Small intestine (tissue), 16 donors: ENCODE measurements at places on chromosomes 2 and 18. TPM values are rescaled to one million over a fixed set of nuclear protein-coding genes. Genes with fewer than 3 reads are reported as not detected.

GRCh38 chr2:95027369-95027720, 1.8 kb downstream of the MAL start:
- H3K27me3 ChIP-seq = peaks cover 80% of the 10 kb centered on the region
- H3K4me1 ChIP-seq = no peaks in the 10 kb centered on the region
- H3K27ac ChIP-seq = no peak overlapping the region
- no peak for DNase-seq
- H3K4me3 ChIP-seq = no peak overlapping the region

GRCh38 chr2:10316336-10316735, 13.6 kb downstream of the HPCAL1 start:
- H3K4me1 ChIP-seq = peaks cover 2% of the 10 kb centered on the region
- no peak overlapping the region for H3K27ac ChIP-seq
- no peaks in the 10 kb centered on the region for H3K27me3 ChIP-seq
- H3K4me3 ChIP-seq = no peak overlapping the region
- H3K36me3 ChIP-seq = no peaks in the 10 kb centered on the region

DNA sequence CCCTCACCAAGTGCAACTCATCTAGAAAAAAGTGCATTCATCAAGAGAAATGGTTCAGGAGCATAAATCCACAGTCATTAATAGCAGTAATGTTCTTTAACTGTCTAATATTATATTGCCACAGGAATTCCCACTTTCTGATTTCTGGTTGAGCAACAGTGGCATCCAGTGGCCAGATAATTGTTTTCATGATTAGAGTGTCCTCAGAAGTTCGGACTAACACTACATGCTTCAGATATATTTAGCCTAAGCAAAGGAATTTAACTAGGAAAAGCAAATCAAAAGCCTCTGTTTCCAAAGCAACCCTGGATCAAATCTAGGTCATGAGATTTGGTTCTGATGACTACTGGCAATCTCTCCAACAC, 9.8 kb upstream of the ERBB4 start:
- H3K4me3 ChIP-seq = no peak overlapping the region
- no peak overlapping the region for H3K27ac ChIP-seq
- H3K27me3 ChIP-seq = no peaks in the 10 kb centered on the region
- no peaks in the 10 kb centered on the region for H3K36me3 ChIP-seq
- H3K4me1 ChIP-seq = no peaks in the 10 kb centered on the region

DNA sequence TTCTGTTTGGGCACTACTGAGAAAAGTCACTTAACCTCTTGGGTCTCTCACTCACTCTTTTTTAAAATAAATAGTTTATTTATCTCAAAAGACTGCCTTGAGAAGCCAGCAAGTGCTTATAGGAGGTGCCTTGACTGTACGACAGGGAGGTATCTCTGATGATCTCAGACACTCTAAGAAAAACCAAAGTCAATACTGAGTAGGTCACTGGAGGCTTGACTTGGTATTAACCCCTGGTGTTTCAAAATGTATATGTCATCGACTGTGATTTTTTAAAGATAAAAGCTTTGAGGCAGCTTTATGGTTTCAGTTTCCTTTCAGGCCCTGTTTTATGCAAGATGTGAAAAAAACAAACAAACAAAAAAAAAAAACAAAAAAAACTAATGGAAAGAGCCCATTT, 33.7 kb downstream of the MREG start:
- no peaks in the 10 kb centered on the region for H3K4me1 ChIP-seq
- H3K27ac ChIP-seq = no peak overlapping the region
- H3K27me3 ChIP-seq = no peaks in the 10 kb centered on the region
- DNase-seq = no peak

DNA sequence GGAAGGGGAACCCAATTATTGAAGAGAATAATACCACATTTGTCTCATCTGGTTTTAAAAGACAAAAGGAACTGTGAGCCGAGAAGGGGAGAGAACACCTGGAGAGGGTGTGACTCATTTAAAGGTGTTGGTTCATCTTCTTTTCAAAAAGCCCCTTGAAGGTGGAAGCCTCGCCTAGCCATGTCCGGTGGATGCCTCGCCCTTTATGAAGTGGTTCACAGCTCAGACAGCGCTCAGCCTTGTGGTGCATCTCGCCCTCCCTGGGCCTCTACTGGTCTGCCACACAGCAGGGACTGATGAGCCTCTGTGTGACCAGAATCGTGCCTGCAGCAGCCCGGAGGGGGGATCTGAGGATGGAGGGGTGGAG, 290.0 kb upstream of the CXCR4 start:
- no peaks in the 10 kb centered on the region for H3K4me1 ChIP-seq
- H3K36me3 ChIP-seq = no peaks in the 10 kb centered on the region
- DNase-seq = no peak
- H3K4me3 ChIP-seq = no peak overlapping the region
- no peak overlapping the region for H3K27ac ChIP-seq
- no peaks in the 10 kb centered on the region for H3K27me3 ChIP-seq

GRCh38 chr2:15313657-15314056, 247.5 kb downstream of the NBAS start:
- no peak overlapping the region for H3K4me3 ChIP-seq
- no peak overlapping the region for H3K27ac ChIP-seq
- no peak for DNase-seq

- DNase-seq = peak; percentile 85
- no peaks in the 10 kb centered on the region for H3K4me1 ChIP-seq
- no peak overlapping the region for H3K27ac ChIP-seq
These were observed 182.3 kb downstream of the INO80D start for GRCh38 chr2:205903549-205904129.

DNA sequence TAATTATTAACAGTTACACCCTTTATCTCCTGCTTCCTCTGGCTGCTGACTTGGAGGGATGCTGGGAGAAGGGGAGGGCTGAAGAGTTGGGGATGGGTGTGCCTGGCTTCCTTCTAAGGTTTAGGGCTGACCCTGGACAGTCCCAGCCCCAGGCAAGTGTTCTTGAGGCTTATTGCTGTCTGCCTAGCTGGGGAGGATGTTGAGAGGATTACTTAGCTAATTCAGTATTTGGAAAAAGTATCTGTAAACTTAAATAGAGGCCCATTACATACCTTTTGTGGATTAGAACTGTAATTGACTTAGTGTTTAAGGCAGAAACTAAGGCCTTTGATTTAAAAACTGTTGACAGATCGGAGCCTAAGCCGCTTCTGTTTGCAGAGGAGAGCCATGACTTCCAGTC, 67.6 kb downstream of the AGAP1 start:
- no peak overlapping the region for H3K4me3 ChIP-seq
- H3K27me3 ChIP-seq = no peaks in the 10 kb centered on the region
- H3K27ac ChIP-seq = no peak overlapping the region
- H3K36me3 ChIP-seq = no peaks in the 10 kb centered on the region

- H3K27me3 ChIP-seq = no peaks in the 10 kb centered on the region
- H3K4me3 ChIP-seq = no peak overlapping the region
- no peak overlapping the region for H3K27ac ChIP-seq
- H3K4me1 ChIP-seq = no peaks in the 10 kb centered on the region
These were observed 179.4 kb upstream of the AGAP1 start for GRCh38 chr2:235314371-235314930.

DNA sequence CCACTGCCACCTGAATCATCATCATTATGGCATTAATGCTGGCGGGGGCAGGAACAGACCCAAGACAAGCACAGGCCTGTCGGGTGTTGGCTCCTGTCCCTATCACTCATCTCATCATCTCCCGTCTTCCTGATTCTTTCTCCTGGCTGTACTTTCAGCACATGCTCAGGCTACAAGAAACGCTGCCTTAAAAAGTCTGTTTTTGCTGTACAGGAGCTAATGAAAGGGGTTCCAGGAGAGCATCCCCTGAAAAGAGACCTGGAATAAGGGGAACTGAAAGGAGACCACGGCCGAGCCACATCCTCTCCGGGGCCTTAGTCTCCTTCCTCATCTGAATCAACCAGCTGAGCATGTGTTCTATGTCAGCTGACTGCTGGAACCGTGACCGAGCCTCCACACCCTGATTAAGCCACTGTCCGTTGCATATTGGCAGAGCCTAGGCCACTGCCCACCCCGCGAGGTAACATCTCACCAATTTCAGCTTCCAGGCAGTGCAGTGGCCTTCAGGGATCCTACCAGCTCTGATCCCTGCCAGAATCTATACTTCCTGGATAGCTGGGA, 62.6 kb downstream of the DNMT3A start:
- H3K4me1 ChIP-seq = no peaks in the 10 kb centered on the region
- no peaks in the 10 kb centered on the region for H3K27me3 ChIP-seq
- DNase-seq = no peak

- H3K4me1 ChIP-seq = no peaks in the 10 kb centered on the region
- no peak overlapping the region for H3K4me3 ChIP-seq
- H3K27me3 ChIP-seq = no peaks in the 10 kb centered on the region
- no peaks in the 10 kb centered on the region for H3K36me3 ChIP-seq
- no peak for DNase-seq
These were observed 230.6 kb upstream of the ID2 start for GRCh38 chr2:8451273-8451672.

- no peak overlapping the region for H3K4me3 ChIP-seq
- DNase-seq = no peak
- no peaks in the 10 kb centered on the region for H3K4me1 ChIP-seq
- H3K36me3 ChIP-seq = no peaks in the 10 kb centered on the region
These were observed 42.5 kb downstream of the DAPL1 start for GRCh38 chr2:158837645-158838044.

DNA sequence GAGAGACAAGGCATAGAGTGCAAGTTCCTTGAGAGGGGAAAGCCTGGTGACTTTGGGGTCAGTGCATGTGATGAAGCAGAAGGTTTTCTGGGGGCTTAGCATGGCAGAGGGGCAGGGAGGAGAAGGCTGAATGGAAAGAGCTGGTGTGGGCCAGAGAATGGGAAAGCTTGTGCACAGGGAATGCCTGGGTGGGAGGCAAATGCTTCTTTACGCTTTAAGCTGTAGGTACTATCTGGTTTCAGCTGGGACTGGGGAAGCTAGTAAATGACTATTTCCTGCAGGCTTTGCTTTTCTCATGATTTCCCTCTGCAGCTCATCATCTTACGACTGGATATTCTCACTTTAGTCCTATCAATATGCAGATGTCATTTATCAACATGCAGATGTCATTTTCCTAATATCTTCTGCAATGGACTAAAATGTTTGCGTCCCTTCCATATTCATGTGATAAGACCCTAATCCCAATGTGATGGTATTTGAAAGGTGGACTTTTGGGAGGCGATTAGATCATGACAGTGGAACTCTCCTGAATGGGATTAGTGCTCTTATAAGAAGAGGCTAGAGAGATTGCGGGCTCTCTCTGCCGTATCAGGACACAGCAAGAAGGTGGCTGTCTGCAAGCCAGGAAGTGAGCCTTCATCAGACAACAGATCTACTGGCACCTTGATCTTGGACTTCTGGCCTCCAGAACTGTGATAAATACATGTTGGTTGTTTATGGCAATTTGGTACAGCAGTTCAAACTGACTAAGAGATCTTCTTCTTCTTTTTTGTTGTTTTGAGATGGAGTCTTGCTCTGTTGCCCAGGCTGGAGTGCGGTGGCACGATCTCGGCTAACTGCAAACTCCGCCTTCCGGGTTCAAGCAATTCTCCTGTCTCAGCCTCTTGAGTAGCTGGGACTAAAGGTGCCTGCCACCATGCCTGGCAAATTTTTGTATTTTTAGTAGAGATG, 50.1 kb downstream of the MYCN start:
- H3K36me3 ChIP-seq = no peaks in the 10 kb centered on the region
- no peak overlapping the region for H3K27ac ChIP-seq
- H3K4me3 ChIP-seq = no peak overlapping the region
- H3K4me1 ChIP-seq = no peaks in the 10 kb centered on the region
- no peaks in the 10 kb centered on the region for H3K27me3 ChIP-seq

GRCh38 chr2:29212009-29212408, 96.8 kb downstream of the CLIP4 start:
- H3K36me3 ChIP-seq = no peaks in the 10 kb centered on the region
- no peaks in the 10 kb centered on the region for H3K4me1 ChIP-seq
- no peak overlapping the region for H3K4me3 ChIP-seq
- no peak overlapping the region for H3K27ac ChIP-seq
- peaks cover 6% of the 10 kb centered on the region for H3K27me3 ChIP-seq

DNA sequence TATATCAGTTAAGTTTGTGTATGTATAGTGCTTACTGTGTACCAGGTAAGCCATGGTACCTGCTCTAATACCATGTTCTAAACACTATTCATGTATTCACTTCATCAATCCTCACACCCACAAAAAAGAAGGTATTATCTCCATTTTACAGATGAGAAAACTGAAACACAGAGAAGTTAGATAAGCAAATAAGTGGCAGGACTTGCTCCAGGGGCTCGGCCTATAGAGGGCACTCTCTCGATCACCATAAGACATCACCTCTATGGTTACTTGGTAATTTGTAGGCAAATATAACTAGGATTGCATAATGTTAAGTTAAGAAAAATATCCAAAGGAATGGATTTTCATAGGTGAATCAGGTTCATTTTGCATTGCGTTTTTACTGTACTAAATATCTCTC, 118.1 kb upstream of the FN1 start:
- H3K4me1 ChIP-seq = no peaks in the 10 kb centered on the region
- no peak overlapping the region for H3K27ac ChIP-seq
- no peak for DNase-seq
- H3K4me3 ChIP-seq = no peak overlapping the region
- no peaks in the 10 kb centered on the region for H3K36me3 ChIP-seq

DNA sequence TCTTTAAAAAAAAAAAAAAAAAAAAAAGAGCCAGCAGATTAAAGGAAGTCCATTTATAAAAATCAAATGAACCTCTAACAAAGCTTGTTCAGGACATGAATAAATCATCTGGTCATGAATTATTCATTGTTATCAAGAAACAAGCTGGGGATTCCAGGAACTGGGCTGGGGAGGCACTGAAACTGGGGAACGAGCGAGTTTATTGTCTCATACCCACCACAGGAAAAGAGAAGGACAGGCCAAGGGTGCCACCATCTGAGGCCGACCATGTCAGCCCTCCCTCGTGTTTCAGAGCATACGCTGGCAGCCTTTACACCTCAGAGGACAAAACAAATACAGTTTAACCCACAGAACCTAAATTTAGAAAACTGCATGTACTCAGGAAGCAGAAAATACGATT, 164.2 kb downstream of the VWC2L start:
- no peak overlapping the region for H3K27ac ChIP-seq
- no peaks in the 10 kb centered on the region for H3K36me3 ChIP-seq
- DNase-seq = no peak

DNA sequence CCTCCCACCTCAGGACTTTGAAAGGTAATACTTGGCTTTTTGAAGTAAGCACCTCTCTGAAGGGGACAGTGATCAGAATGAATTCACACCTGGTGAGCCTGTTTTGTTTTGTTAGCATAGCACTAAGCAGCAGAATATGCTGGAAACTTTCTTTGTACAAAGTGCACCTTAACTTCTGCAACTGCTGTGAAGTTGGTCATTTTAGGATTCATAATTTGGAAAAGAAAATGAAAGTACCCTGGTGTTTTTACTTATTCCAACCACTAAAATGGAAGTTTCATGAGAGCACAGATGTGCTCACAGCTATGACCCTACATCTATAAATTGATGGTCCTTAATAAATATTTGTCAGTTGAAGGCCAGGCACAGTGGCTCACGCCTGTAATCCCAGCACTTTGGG, 257.8 kb upstream of the STON1 start:
- no peaks in the 10 kb centered on the region for H3K27me3 ChIP-seq
- no peak overlapping the region for H3K4me3 ChIP-seq
- no peaks in the 10 kb centered on the region for H3K36me3 ChIP-seq

The ARHGAP28 gene
- polyA plus RNA-seq = 3.2 TPM

The STAT1 gene
- 51.0 TPM for polyA plus RNA-seq

The DSG1 gene
- 0.13 TPM for polyA plus RNA-seq

The FAM124B gene
- not detected for polyA plus RNA-seq

The FEV gene
- polyA plus RNA-seq = 3.1 TPM

The CLEC4F gene
- 2.6 TPM for polyA plus RNA-seq

The UGT1A3 gene
- polyA plus RNA-seq = 6.8 TPM

The ZNF396 gene
- polyA plus RNA-seq = 2.2 TPM

The TUBA3D gene
- polyA plus RNA-seq = 3.8 TPM

The ERBB4 gene
- 0.13 TPM for polyA plus RNA-seq

The CAVIN2 gene
- polyA plus RNA-seq = 8.1 TPM

The PIEZO2 gene
- polyA plus RNA-seq = 30.2 TPM
